ENCODE measurements at places on chromosomes 2 and 18.
A peak's percentile ranks its signal among the peaks of the same experiment; 100 is the strongest.

GRCh38 chr2:151664520-151664919 lies 69.8 kb downstream of the NEB start:
- DNase-seq, result no peak

DNA sequence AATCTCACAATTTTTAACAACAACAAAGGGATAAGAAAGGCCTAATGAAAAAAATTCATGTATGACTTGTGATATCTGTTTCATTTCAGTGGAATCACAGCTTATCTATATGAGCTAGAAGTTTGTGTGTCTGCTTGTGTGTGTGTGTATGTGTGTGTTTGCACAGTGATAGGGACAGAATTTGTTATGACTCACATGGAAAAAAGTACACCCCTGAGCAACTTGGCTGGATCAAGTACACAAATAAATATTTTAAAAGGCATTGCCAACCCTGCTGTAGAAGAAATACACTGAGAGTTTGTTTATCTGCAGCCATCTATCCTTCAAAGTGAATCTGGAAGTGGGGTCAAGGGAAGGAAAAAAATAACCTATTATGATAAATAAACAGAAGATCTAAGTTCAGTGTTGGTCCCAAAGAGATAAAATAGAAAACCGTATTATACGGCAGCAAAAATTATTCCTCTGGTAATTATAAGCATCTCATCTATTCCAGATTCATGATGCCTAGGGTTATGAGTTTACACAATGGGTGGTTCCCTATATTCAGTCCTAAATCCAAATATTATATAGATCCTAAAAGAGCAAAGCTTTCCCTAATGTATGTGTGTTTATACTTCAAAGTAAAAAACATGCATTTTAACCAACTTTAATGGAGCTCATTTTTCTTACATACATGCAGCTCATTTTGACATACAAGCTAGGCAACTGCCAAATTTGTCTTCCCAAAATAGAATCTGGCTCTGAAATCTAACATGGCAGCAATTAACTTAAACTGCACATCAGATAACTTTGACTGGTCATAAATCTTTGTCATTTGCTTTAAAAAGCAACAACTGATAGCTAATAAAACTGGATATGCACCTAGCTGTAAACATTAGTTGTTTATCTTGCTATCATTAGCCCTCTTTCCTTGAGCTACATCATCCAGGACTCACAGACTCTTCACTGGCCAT lies 420.6 kb downstream of the IRS1 start:
- no peak for DNase-seq

- no peak for DNase-seq
Observed at GRCh38 chr2:67945940-67946339, 116.9 kb downstream of the C1D start.

GRCh38 chr2:42342061-42342794 lies 18.8 kb downstream of the COX7A2L start:
- DNase-seq, result peak; percentile 97

GRCh38 chr2:165408186-165408585 lies 61.3 kb upstream of the CSRNP3 start:
- no peak for DNase-seq

- DNase-seq, result no peak
Observed at GRCh38 chr2:44777537-44777936, 164.0 kb upstream of the SIX3 start.

DNA sequence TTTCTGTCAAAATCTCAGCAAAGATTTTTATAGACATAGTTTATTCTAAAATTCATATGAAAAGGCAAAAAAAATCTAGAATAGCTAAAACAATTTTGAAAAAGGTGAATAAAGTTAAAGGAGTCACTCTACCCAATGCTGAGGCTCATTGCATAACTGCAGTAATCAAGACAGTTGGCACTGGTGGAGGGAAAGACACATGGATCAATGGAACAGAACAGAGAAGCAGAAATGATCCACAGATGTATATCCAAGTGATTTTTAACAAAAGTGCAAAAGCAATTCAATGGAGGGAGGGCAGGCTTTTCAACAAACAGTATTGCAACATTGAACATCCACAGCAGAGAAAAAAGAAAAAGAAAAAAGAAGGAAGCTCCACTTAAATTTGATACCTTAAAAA lies 162.8 kb downstream of the RBM43 start:
- DNase-seq, result no peak

DNA sequence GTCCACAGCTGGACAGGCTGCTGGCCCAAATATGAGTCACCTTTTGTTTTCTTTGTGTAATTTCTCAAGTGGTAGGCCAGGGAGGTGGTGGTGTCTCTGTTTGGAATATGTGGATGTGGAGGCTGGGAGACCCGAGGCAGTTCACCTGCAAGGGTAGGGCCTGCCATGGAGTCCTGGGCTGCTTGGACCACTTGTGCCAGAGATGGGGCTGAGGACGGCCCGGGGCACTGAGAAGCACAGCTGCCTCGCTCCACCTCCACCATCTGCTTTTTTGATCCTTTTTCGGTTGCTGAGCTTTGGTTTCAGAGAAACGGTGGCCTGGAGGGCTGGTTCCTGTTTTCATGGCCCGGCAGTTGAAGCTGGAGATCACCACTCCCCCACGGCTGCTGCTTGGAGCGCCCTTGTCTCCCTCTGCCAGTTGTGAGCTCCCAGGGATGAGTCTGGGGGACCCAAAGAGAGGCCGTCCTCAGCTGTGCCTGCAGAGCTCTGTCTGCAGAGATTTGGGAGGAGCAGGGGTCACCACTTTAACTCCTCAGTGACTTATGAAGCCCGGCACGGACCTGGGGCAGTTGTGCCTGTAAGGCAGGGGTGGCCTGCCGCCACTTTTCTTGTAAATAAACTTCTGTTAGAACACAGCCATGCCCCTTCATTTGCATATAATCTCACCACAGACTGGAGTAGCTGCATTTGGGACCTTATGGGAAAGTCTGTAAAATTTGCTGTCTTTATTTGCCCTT lies 67.6 kb upstream of the MCFD2 start:
- DNase-seq, result no peak

DNA sequence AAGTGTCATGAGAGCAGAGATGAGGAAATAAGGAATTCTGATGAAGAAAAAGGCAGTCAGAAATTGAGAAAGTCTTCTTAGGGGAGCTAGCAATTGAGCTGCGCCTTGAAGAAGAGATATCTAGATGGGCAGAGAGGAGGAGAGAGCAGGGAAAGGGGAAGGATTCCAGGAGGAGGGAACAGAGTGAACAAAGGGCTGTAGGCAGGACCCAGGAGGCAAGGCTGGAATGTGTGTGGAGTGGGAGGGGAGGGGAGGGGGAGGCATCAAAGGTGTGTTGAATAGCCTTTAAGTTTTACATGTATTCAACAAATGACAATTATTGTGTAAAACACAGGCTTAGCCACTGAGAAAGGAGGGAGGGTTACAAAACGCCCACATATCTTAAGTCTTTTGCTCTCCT lies 164.5 kb downstream of the TDRD15 start:
- no peak for DNase-seq

DNA sequence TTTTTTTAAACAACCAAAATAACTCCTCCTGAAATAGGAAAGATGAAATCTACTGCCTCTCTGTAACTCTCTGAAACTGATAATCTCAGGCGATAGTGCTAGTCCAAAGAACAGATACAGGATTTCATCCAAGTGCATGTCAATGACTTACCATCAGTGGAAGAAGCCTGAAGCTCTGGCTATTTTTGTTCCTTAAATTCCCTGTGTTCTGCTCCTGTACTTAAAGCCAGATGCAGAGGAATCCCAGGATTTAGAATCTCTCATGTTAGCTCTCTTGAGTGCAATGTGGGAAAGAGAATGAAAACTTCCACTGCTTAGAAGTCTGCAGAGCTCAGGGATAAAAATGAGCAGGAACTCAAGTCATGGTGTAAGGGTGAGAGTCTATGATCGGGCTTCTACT lies 291.9 kb downstream of the TCF4 start:
- DNase-seq, result no peak

DNA sequence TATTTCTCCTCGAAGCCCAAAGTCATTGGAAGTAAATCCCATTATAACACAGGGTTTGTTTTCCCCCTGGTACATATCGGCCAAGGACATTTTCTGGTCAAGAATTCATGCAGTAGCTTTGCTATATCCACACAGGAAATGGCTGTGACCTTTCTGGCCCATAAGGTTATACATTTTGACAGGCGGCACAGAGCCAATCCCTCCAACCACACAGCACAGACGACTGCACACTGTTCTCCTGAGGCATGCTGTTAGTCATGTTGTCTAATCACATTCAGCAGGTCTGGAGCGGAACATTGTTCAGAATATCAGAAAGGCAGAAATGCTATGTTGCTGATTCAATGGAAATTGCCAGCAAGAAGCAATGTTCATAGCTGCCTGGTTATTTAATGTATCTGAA lies 742.3 kb upstream of the SLC8A1 start:
- no peak for DNase-seq

DNA sequence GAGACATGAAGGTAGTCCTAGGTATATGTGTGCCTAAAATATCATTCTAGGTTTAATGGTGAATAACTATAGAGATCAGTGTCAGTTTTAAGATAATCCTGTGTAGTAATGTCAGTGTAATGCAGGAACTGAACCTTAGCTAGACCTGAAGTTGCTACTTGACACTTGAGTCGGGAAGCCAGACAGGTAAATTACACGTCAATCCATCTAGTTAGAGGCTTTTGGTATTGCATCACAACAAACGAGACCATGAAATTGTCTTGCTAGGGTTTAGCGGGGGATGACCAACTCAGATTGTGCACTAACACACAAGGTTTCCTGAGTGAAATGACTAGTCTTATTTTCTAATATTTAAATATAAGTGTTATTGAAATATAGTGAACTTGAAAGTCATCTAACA lies 2.0 kb downstream of the YPEL5 start:
- DNase-seq, result no peak

- no peak for DNase-seq
Observed at GRCh38 chr2:182245963-182246362, 180.9 kb downstream of the PDE1A start.

DNA sequence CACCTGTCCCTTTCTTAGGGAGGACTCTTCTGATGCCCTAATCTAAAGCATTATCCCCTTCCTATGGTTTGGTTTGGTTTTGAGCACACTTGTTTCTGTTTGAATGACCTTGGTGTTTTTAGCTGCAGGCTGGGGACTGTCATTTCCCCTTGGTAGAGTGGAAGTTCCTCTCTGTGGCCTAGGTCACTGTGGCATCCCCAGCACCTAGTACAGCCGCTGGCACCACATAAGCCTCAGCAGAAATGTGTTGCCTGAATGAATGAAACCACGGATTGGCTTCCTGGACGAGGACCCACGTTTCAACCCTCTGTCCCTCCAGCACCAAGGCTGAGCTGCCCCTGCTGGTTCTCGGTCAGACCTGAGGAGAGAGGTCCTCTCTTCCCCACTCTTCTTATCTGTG lies 159.9 kb downstream of the CTIF start:
- DNase-seq, result no peak

GRCh38 chr2:128279009-128279408 lies 39.7 kb downstream of the HS6ST1 start:
- DNase-seq, result no peak

GRCh38 chr18:75455249-75456198 lies 28.0 kb upstream of the SMIM21 start:
- DNase-seq, result peak; percentile 70

DNA sequence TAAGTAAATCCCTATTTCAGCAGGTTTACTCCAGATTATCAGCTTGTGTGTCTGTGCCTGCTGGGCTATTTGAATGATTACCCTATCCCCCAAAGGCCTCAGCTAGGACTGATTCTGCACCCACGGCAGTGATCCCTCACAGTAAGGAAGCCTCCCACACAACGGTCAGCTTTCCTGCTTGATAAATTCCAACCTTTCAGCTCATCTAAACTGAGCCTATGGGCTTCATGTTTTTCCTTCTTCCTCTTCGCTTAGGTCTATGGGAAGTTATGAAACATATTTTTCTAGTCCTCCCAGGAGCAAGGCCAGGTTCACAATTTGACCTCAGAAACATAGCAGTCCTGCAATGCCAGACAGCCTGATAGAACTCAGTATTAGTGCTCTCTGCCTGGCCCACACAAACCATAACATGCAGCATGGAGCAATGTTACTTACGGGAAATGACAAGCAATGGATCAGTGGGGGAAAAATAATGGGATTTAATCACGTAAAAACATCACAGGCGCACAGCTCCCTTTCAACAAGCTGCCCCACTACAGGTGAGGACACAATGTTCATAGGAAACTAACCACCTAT lies 170.9 kb downstream of the ZNF521 start:
- no peak for DNase-seq

- no peak for DNase-seq
Observed at GRCh38 chr2:29876374-29876773, 45.0 kb downstream of the ALK start.

DNA sequence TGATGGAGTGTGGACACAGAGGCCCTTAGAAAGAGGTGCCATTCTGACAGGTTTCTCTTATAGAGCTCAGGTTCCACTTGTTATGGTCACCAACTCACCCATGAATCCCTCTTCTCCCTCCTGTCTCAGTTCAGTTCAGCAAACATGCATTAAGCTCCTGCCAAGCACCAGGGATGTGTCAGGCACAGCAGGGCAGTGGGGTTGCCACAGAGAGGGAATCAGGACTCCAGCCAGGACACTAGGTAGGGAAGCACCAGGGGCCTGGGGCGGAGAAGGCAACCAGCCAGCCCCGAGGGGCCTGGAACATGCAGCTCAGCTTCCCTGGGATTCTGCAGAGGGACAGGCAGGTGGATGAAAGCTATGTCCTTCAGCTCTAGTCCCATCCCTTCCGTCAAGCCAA lies 44.6 kb downstream of the TOGARAM2 start:
- DNase-seq, result no peak

DNA sequence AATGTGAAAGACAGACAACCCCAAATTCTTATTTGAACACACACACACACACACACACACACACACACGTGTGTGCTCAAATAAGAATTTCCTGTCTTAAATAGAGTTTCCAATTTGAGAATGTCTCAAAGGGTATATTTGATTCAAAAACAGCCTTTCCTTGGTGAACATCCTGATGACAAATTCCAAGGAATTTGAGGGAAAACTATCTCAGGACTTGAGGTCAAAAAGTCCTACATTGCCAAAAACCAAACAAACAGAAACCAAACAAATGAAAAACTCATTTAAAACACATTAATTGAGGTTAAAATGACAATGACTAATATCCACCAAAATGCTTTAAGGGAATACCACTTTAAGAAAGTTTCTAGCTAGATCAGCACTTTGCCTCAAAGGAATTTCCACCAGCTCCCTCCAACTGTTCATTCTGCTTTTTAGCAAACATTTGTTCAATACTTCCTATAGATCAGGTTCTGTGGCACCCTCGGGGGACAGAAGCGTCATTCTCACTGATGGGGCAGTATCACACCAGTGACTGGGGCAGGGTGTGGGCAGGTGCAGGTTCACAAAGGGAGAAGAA lies 232.1 kb upstream of the TRIB2 start:
- DNase-seq, result no peak

- DNase-seq, result peak; percentile 95
Observed at GRCh38 chr2:9071032-9071431, 67.5 kb upstream of the MBOAT2 start.

DNA sequence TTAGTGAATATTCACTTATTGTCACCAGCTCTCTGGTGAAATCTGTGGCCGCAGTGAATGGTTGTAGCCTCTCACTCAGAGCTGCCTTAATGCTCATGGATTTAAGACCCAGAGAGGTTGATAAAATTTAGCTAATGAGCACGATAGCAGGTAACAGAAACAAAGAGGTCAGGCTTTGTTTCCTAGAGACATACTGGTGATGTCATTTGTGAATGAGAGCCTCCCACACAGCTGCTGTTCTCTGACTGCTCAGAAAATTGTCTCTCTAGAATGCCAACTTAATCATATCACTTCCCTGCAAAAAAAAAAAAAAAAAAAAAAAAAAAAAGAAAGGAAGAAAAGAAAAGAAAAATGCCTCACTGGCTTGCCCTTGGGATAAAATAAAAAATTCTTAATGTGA lies 411.7 kb upstream of the MYT1L start:
- DNase-seq, result no peak

GRCh38 chr2:51145761-51146160 lies 113.8 kb upstream of the NRXN1 start:
- DNase-seq, result no peak
